Activated B cell treated with CpG ODN at 0.5 μM for 24 hours (primary cell): ENCODE measurements at places on chromosomes 7 and 10.

- peak overlapping the region; percentile 78 for H3K27ac ChIP-seq
- peaks cover 12% of the 10 kb centered on the region for H3K36me3 ChIP-seq
- H3K4me3 ChIP-seq, result peak overlapping the region; percentile 33
Measured at GRCh38 chr10:119461923-119462322, 80.6 kb downstream of the RGS10 start.

- no peaks in the 10 kb centered on the region for H3K36me3 ChIP-seq
- H3K4me3 ChIP-seq, result no peak within 1 kb of the TSS
- no peak for DNase-seq
- H3K27me3 ChIP-seq, result peaks cover 37% of the 10 kb centered on the region
- peaks cover 2% of the 10 kb centered on the region for H3K4me1 ChIP-seq
Measured at GRCh38 chr10:14330388-14331061, at the start of gene FRMD4A. TSS of gene FRMD4A (minus strand) at chr10:14330924.

- H3K4me1 ChIP-seq, result peaks cover 8% of the 10 kb centered on the region
- peaks cover 3% of the 10 kb centered on the region for H3K27me3 ChIP-seq
- no peak overlapping the region for H3K4me3 ChIP-seq
- H3K36me3 ChIP-seq, result no peaks in the 10 kb centered on the region
- no peak overlapping the region for H3K27ac ChIP-seq
- no peak for DNase-seq
Measured at GRCh38 chr10:126135941-126136595, 239.7 kb downstream of the FANK1 start.

GRCh38 chr7:32104766-32105165, 34.6 kb upstream of the PDE1C start:
- H3K36me3 ChIP-seq, result no peaks in the 10 kb centered on the region
- no peak overlapping the region for H3K4me3 ChIP-seq
- DNase-seq, result no peak
- H3K27ac ChIP-seq, result no peak overlapping the region
- no peaks in the 10 kb centered on the region for H3K27me3 ChIP-seq

DNA sequence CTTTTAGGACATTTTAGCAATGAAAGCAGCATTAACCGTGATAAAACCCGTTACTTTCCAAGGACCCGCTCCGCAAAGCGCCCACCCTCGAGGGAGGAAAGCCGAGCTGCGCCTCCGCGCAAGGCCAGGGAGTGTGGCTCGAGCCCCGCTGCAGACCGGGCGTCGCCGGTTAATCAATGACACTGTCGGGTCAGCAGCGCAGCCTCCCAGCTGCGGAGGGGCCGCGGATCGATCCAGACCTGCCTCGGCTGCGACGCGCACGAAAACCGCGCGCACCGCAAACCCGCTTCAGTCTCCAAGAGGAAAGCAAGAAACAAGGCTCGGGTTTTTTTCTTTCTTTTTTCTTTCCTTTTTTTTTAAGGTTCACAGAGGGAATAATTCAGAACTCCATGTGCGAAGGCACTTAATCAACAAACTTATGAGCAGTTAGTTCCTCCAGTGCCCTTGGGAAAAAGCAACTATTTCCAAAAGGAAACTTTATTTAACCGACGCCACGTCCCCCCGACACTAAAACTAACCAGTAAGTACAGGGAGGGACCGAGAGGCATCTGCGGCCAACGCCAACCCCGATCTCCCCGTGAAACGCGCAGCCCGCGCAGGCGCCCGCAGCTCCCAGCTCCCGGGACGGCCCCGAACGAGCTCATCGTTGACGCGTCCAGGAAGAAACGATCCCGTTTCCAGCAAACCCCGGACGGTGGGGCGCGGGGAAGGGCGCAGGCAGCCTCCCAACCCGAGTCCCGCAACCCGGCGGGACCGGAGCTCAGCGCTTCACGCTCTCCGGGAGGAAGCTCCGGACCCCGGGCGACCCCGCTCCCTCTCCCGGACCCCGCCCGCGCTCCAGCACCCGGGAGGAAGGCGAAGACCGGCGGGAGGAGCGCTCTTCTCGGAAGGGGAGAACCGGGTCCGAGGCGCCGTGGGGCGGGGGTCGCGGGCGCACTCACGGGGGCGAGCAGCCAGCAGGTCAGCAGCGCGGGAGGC, 598 bp downstream of the VIPR2 start:
- DNase-seq, result no peak
- H3K27me3 ChIP-seq, result peaks cover 12% of the 10 kb centered on the region
- H3K4me3 ChIP-seq, result no peak overlapping the region
- peaks cover 4% of the 10 kb centered on the region for H3K4me1 ChIP-seq

DNA sequence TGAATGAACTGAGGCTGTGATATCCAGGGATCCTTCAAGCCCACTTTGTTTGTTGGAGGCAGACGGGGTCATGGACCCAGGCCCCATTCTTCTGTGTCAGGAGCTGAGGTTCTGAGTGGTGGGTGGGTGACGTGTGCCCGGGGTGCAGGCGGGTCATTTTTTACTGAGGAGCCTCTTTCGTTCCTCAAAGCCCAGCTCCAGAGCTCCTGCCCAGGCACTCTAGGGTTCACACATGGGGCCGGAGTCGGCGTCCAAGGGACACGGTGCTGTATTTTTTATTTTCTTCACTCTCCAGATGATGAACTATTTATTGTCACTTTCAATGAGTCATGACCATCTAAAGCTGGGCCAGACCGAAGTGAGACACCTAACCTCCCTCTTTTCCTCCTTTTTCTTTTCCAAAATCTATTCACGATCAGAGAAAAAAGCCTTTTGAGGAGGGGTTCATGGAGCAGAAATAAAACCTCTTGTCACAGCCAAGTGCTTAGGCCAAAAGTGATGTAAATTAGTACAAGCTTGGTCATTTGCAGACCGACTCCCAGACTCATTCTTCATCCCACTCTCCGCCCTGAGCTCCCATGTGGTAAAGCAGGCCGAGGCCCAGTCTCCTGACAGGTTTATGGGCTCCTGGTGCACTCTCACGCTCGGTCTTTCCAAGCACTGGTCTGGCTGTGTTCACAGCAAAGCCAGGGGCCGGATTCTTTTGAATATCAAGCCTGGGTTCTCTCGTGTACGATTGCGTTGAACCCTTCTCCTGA, 41.4 kb upstream of the PITRM1 start:
- peaks cover 11% of the 10 kb centered on the region for H3K4me1 ChIP-seq
- no peaks in the 10 kb centered on the region for H3K36me3 ChIP-seq
- no peak for DNase-seq
- no peak overlapping the region for H3K4me3 ChIP-seq
- H3K27me3 ChIP-seq, result no peaks in the 10 kb centered on the region
- H3K27ac ChIP-seq, result no peak overlapping the region
